ENCODE measurements at places on chromosomes 7 and 10.
A peak's percentile ranks its signal among the peaks of the same experiment; 100 is the strongest.

DNA sequence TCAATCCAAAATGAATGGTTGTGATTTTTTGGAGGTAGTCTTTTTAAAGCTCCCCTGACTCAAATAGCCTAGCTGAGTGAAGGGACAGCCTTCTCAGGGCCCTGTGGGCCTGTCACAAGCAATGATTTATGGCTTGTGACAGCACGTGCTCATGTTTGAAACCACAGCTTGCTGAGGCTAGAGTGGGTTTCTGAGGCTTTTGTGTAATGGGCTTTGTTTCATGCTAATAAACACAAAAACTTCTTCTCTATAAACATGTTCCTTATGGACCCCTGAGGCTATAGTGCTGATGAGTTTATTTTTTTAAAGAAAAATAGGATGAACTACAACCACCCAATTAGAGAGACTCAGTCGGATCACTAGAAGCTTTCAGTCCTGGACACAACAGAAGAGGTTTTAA lies 36.1 kb upstream of the BET1 start:
- no peaks in the 10 kb centered on the region for H3K4me1 ChIP-seq
- no peak for DNase-seq
- no peak overlapping the region for H3K27ac ChIP-seq
- no peaks in the 10 kb centered on the region for H3K36me3 ChIP-seq
- no peak overlapping the region for H3K4me3 ChIP-seq

DNA sequence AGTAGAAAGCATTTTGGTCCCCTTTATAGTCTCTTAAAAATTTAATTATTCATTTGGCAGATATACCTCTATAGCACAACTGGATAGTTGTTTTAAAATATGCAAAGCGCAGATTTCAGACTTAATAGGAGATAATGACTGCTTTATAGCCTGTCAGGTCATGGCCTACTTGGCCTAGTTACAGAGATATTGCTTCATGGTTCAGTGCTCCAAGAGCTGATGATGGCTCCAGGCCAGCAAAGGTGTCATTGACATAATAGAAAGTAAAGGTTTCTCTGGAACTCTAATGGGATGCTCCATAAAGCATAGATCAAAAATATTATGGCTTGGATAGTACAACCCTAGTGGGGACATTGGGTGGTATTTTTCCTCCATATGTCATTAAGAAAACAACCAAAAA lies 285.7 kb downstream of the NXPH1 start:
- H3K4me3 ChIP-seq, result no peak overlapping the region
- no peaks in the 10 kb centered on the region for H3K36me3 ChIP-seq
- no peak overlapping the region for H3K27ac ChIP-seq
- H3K4me1 ChIP-seq, result no peaks in the 10 kb centered on the region
- no peak for DNase-seq

- H3K27me3 ChIP-seq, result no peaks in the 10 kb centered on the region
- H3K27ac ChIP-seq, result no peak overlapping the region
- no peaks in the 10 kb centered on the region for H3K4me1 ChIP-seq
- no peaks in the 10 kb centered on the region for H3K36me3 ChIP-seq
- H3K4me3 ChIP-seq, result no peak overlapping the region
Measured at GRCh38 chr10:6788231-6788630, 208.2 kb upstream of the PRKCQ start.

DNA sequence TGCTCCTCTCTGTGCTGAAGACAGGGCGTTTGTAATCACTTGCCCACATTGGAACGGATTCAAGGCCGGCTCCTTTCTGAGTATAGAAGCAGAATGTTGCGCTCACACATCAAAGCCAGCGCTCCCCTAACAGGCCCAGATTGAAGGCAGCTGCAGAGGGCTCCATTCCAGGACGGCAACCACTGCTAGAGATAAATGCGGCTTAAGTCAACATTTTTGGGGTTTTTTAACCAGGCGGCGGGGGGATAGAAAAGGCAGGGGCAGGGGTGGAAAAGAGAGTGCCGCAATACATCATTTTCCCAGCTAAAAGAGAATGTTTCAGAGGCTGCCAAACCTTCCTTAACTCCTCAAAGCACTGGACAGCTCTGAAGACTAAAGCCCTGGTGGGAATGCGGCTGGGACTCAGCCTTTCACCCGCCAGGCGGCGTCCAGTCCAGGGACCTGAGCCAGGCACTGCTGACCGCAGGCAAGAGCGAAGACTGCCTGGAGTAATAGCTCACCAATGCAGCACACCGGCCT lies 189.6 kb downstream of the TNS3 start:
- peaks cover 33% of the 10 kb centered on the region for H3K36me3 ChIP-seq
- H3K4me1 ChIP-seq, result peaks cover 34% of the 10 kb centered on the region
- H3K27ac ChIP-seq, result peak overlapping the region; percentile 21
- peak; percentile 89 for DNase-seq

- no peaks in the 10 kb centered on the region for H3K27me3 ChIP-seq
- no peaks in the 10 kb centered on the region for H3K4me1 ChIP-seq
- no peaks in the 10 kb centered on the region for H3K36me3 ChIP-seq
- no peak overlapping the region for H3K4me3 ChIP-seq
- no peak for DNase-seq
- no peak overlapping the region for H3K27ac ChIP-seq
Measured at GRCh38 chr10:123945325-123945920, 53.8 kb upstream of the CPXM2 start.

GRCh38 chr10:79983286-79983909 lies 34.5 kb upstream of the SFTPD start:
- H3K36me3 ChIP-seq, result no peaks in the 10 kb centered on the region
- peaks cover 48% of the 10 kb centered on the region for H3K27me3 ChIP-seq
- no peak overlapping the region for H3K4me3 ChIP-seq
- H3K27ac ChIP-seq, result no peak overlapping the region
- peaks cover 26% of the 10 kb centered on the region for H3K4me1 ChIP-seq

DNA sequence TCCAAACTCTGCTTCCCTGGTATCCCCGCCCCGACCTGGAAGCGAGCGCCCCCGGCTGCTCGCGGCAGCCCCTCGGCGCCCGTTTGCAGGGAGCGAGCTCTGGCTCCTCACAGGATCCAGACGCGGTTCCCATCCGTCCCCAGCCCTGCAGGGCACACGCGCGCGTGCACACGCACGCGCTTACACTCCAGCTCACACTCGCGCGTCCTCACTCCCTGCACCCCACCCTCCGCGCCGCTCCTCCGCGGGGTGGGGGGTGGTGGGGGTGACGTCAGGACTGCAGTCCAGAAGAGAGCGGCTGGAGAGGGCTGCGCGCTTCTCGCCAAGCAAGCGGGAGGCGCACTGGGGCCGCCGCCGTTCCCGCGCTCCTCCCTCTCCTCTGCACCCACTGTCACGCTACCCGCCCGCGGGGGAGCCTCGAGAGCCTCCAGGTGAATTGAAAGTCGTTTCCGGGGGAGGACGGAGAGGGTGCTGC lies 255.6 kb downstream of the OTUD1 start:
- peaks cover 36% of the 10 kb centered on the region for H3K27me3 ChIP-seq
- DNase-seq, result no peak
- no peaks in the 10 kb centered on the region for H3K36me3 ChIP-seq
- peak overlapping the region; percentile 28 for H3K4me3 ChIP-seq
- no peak overlapping the region for H3K27ac ChIP-seq
- peaks cover 27% of the 10 kb centered on the region for H3K4me1 ChIP-seq

DNA sequence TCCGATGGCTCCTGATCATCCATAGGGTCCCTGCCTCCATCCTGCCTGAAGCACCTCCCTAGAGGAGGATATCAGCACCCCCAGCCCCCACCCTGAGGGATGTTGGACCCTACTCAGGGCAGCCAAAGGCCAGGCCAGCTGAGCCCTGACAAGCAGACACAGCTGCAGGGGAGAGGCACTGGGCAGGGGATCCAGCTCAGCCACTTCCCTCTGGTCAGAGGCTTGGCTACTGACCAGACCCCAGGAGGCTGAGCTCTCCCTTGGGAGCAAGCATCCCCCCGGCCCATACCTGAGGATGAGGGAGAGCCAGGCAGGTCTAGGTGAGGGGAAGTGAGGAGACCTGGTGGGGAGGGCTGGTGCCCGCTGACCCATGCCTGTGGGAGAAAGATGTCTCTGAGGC lies 6.6 kb downstream of the LDB3 start:
- peaks cover 34% of the 10 kb centered on the region for H3K4me1 ChIP-seq
- peak overlapping the region; percentile 39 for H3K27ac ChIP-seq
- DNase-seq, result no peak
- H3K36me3 ChIP-seq, result no peaks in the 10 kb centered on the region
- no peaks in the 10 kb centered on the region for H3K27me3 ChIP-seq
- H3K4me3 ChIP-seq, result no peak overlapping the region

- H3K36me3 ChIP-seq, result no peaks in the 10 kb centered on the region
- no peaks in the 10 kb centered on the region for H3K27me3 ChIP-seq
- H3K4me3 ChIP-seq, result no peak overlapping the region
- H3K4me1 ChIP-seq, result no peaks in the 10 kb centered on the region
- no peak overlapping the region for H3K27ac ChIP-seq
- no peak for DNase-seq
Measured at GRCh38 chr7:84821671-84822534, 365.0 kb downstream of the SEMA3D start.

DNA sequence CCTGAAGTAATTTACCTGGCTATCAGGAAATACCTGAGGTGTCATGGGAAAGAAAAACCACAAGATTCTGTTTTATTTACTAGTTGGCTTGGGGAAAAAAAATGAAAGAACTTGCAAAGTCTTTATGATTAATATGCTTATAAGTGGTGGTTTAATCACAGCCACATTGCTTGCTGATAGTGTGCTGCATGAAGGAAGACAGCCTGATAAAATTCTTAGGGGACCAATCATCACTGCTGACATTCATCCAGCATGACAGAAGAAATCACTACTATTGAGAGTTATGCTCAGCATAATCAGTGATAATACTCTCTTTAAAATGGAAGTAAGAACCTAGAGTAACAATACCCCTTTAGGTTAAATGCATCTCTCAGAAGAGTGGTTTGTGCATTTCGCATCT lies 150.2 kb upstream of the LRRN3 start:
- no peak overlapping the region for H3K27ac ChIP-seq
- H3K36me3 ChIP-seq, result no peaks in the 10 kb centered on the region
- H3K4me1 ChIP-seq, result peaks cover 5% of the 10 kb centered on the region
- no peaks in the 10 kb centered on the region for H3K27me3 ChIP-seq
- no peak for DNase-seq

DNA sequence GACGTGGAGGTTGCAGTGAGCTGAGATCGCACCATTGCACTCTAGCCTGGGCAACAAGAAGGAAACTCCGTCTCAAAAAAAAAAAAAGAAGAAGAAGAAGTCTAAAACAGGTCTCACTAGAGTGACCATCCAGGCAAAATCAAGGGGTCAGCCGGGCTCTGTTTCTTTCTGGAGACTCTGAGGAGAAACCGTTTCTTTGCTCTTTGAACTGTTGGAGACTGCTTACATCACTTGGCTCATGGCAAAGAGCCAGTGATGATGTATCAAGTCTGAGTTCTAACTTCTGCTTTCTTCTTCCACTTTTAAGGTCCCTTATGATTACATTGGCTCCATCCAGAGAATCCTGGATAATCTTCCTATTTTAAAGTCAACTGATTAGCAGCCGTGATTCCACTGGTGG lies 306.8 kb downstream of the WDR11 start:
- DNase-seq, result peak; percentile 30
- peak overlapping the region; percentile 43 for H3K27ac ChIP-seq
- peaks cover 36% of the 10 kb centered on the region for H3K4me1 ChIP-seq

GRCh38 chr10:92387289-92387940 lies 96.4 kb downstream of the MARCHF5 start:
- no peaks in the 10 kb centered on the region for H3K27me3 ChIP-seq
- no peaks in the 10 kb centered on the region for H3K4me1 ChIP-seq
- H3K36me3 ChIP-seq, result no peaks in the 10 kb centered on the region
- H3K4me3 ChIP-seq, result no peak overlapping the region
- DNase-seq, result no peak
- no peak overlapping the region for H3K27ac ChIP-seq

- H3K4me1 ChIP-seq, result peaks cover 20% of the 10 kb centered on the region
- H3K27me3 ChIP-seq, result no peaks in the 10 kb centered on the region
- H3K27ac ChIP-seq, result peak overlapping the region; percentile 49
- H3K4me3 ChIP-seq, result no peak overlapping the region
- no peak for DNase-seq
Measured at GRCh38 chr7:149284343-149284742, 22.3 kb downstream of the ZNF783 start.

- no peak overlapping the region for H3K4me3 ChIP-seq
- H3K36me3 ChIP-seq, result peaks cover 19% of the 10 kb centered on the region
- no peak for DNase-seq
- peaks cover 15% of the 10 kb centered on the region for H3K4me1 ChIP-seq
- H3K27me3 ChIP-seq, result no peaks in the 10 kb centered on the region
- no peak overlapping the region for H3K27ac ChIP-seq
Measured at GRCh38 chr7:50703654-50704053, 79.0 kb downstream of the GRB10 start.

DNA sequence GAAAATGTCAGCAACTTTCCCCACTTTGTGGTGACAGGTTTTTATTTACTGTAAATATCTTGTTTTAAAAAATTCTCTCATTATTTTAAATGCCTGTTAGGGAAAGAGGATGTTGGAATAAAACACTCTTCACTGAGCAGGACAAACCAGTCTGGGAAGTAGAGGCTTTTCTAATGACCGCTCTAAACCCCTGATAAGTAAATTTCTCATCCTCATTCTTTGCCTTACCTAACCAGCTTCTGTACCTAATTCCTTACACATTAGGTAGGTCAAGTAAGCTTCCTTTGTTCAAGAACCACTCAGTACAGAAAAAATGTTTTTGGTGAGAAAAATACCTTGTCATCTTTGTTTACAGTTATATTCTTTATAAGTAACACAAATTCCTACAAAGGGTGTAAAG lies 143.6 kb downstream of the GPR85 start:
- peaks cover 18% of the 10 kb centered on the region for H3K4me1 ChIP-seq
- no peaks in the 10 kb centered on the region for H3K27me3 ChIP-seq
- H3K36me3 ChIP-seq, result no peaks in the 10 kb centered on the region
- no peak for DNase-seq

DNA sequence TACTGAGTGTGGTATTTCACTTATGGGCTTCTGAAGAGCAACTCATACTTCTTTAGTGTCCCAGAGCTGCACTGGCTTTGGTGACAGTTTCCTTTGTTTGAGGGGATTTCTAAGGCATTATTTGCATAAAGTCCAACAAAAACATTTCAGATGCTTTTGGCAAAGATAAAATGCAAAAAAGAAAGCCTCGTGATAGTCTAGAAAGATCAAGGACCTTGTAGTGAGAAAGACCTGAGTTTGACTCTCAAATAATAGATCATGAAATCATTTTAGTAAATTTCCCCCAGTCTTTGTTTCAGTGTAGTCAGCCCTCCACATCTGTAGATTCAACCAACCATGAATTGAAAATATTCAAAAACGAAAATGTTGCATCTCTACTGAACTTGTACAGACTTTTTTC lies 107.4 kb downstream of the EEPD1 start:
- H3K27me3 ChIP-seq, result no peaks in the 10 kb centered on the region
- DNase-seq, result no peak
- H3K27ac ChIP-seq, result no peak overlapping the region
- H3K4me1 ChIP-seq, result peaks cover 64% of the 10 kb centered on the region
- H3K4me3 ChIP-seq, result no peak overlapping the region

Measured in stomach (tissue), 19 donors.